Choroid plexus epithelial cell (primary cell): ENCODE measurements at places on chromosomes 2 and 18.
A peak's percentile ranks its signal among the peaks of the same experiment; 100 is the strongest.

DNA sequence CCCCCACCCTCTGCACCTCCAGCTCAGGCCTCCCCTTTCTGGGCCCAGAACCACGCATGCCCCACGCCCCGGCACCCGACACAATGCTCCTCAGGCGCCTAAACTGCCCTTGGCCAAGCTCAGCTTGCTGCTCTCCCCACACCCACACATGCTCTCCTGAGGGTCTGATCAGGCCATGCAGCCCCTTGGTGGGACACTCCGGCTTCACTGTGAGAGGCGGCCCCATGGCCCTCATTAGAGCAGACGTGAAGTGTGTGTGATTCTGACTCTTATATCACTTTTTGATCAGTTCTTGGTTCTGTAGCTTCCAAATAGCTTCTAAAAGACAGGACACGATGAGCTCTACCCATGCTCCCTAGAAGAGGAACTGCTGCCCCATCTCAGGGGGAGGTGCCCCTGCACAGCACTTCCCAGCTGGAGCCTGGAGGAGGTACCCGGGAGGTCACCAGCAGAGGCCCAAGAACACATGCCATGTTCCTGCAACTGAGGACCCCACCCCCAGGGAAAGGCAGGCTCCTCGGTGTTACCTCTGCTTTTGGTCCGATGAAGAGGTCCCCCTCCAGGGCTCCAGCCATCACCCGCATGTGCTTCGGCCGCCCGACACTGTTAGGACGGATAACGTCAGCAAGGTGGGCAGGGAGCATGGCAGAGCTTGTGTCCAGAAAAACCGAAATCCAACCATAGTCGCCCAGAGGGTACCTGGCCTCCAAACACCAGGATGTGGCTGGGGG is 3.6 kb downstream of the ACTR1B start:
- no peak for DNase-seq

DNA sequence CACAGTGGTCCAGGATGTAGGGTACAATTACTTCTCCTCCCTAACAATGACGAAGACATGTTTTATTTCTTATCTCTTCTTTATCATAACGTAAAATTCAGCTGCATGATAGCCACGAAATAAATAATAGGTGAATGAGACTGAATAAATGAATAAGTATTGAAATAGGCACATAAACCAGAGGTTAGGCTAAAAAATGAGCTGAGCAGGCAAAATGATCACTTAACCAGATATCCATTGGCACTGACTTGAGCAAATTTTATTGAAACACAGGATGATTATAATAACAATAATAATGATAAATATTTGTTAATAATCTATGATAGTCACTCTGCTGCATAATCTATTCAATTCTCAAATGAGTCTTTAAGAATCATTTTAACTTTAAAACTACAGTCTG is 506.9 kb upstream of the ZNF804A start:
- no peak for DNase-seq

- DNase-seq: no peak
Observed at GRCh38 chr18:69365658-69366057, 35.0 kb upstream of the DOK6 start.

- DNase-seq: peak; percentile 22
Observed at GRCh38 chr2:67514515-67514914, 117.4 kb downstream of the ETAA1 start.

DNA sequence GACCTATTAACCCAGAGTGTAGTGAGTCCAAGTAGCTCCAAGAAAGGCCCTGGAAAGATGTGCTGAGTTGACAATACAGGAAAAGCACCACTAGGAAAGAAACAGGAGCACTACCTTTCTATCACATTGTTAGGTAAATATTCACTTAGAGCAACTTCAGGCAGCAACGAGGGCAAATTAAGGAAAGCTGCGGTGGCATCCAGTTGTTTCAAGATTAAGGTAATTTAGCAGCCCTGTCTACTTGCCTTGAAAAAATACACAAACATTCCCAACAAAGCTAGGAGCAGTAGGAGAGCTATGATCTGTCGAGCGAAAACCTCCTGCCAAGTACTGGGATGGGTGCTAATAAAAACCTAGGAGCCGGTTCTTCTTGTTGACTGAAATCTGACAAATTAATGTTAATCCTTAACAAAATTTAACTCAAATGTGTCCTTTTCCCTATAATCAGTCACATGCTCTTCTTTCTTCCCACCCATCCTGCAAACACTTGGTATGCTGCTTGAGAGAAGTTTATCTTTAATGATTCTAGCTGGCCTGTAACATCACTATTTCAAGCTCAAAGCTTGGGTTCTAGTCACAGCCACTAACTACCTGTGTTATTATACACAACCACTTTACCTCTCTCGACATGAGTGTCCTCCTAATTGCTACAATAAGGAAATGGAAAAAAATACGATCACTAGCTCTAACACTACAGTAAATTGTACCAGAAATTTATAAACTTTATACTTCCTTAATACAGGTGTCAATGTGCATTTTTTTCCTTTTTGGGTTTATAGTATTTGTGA is 2.0 kb downstream of the ACAA2 start:
- no peak for DNase-seq

DNA sequence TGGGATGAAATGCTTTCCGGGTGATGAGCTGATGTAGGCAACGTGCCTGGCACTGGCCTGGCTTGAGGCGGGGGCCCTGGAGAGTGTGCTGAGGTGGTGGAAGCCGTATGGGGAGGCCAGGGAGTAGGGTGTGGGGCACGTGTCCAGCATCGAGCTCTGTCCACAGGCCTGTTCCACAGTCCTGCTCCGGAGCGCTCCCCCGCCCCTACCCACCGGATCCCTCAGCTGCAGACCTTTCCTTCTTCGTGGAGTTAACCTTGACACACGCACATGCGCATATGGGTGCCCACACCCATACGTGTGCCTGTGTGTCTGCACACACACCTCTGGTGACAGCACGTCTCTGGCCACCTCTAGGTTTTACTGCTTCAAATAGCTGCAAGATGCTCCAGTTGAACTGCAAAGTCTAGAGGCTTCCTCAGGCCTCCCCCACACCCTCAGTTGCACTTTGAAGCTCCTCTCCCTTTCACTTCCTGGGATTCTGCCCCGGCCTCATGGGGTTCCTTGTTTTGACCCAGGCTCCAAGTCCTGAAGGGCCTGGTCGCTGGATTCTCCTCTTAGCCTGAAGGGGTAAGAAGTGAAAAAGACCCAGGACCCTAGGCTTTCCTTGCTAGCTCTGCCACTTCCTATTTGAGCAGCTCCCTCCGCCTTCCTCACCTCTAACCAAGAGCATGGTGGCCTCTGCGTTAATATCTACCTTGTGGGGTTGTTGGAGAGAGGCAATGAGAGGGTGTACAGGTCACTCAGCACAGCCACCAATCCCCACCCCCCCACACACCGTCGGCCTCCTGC is 49.5 kb downstream of the INHBB start:
- DNase-seq: no peak

- DNase-seq: peak; percentile 93
Observed at GRCh38 chr2:238596571-238597551, 170.1 kb downstream of the ASB1 start.

DNA sequence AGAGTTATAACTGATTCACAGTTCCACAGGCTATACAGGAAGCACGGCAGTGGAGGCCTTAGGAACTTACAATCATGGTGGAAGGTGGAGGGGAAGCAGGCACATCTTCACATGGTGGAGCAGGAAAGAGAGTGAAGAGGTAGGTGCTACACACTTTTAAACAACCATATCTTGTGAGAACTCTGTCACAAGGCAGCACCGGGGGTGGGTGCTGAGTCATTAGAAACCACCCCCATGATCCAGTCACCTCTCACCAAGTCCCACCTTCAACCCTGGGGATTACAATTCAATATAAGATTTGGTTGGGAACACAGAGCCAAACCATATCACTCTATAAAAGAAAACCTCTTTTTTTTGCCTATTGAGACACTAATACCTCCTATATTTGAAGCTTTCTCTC is 1108.5 kb upstream of the CDH2 start:
- peak; percentile 3 for DNase-seq

- no peak for DNase-seq
Observed at GRCh38 chr2:237020090-237020489, 65.6 kb upstream of the COPS8 start.

GRCh38 chr18:43846299-43846698 is 569.0 kb upstream of the SYT4 start:
- no peak for DNase-seq

DNA sequence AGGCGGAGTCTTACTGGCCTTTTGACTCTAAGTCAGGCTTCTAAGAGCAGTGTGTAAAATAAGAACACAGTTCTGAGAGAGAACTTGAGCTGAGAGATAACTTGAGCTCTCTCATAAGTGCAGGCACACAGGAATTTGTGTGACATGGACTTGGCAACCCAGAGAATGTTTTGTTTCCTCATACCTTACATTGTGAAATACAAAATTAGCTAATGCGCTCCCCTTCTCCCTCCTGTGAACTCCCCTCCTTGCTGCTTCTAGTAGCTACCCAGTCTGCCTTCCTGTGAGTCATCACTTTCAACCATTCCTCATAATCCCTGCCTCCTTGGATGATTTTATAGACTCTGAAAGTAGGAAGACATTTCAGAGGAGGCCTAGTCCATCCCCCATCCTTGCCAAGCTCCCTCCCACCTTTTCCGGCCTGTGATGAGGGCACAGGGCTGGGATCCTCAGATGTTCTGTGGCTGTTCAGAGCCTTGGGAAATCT is 22.6 kb downstream of the FER1L5 start:
- DNase-seq: peak; percentile 100

DNA sequence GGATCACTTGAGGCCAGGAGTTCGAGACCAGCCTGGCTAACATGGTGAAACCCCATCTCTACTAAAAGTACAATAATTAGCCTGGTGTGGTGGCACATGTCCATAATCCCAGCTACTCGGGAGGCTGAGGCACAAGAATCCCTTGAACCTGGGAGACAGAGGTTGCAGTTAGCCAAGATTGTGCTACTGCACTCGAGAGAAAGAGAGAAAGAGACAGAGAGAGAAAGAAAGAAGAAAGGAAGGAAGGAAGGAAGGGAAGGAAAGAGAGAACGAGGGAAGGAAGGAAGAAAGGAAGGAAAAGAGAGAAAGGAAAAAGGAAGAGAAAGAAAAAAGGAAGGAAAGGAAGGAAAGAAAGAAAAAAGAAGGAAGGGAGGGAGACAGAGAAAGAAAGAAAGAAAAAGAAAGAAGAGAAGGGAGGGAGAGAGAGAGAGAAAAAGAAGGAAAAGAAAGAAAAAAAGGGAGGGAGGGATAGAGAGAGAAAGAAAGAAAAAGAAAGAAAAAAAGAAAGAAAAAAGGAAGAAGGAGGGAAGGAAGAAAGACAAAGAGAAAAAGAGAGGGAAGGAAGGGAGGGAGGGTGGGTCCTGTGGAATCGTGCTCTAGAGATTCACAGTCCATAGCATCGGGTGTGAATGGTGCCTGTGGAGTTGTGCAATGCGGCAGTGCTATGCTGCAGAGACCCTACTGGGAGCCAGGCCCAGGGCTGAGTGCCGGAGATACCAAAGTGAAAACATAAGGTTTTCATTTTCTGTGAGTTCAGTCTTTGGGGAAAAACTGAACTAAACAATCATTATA is 4.6 kb upstream of the SDC1 start:
- DNase-seq: peak; percentile 53

GRCh38 chr2:168667156-168667555 is 135.3 kb upstream of the NOSTRIN start:
- DNase-seq: no peak

GRCh38 chr2:32627441-32627813 is 423 bp upstream of the TTC27 start:
- peak; percentile 58 for DNase-seq

DNA sequence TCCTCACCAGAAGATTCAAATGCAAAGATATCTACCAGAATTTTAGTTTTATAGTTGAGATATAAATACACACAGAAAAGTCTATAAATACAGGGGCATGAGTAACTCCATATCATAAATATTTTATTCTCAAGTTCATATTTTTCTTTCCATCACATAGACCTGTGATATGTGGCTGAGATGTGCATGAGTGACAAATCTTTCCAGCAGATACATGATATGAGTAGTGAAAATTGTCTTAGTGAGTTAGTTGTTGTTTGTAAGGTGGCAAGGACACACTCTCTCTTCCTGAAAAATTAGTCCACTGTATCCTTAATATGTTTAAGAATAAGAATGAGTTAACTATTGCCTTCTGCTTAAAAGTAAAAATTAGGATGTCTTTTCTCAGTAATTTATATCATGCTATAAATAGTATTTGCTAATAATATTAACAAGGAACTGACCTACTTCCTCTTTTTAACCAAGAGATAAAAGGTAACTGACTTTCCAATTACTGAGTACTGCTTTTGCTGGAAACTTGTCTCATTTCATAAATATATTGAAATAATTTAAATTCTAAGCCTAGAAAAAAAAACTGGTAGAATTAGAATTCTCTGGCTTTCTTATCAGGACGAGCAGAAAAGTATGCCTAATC is 85.2 kb upstream of the SESTD1 start:
- no peak for DNase-seq

- no peak for DNase-seq
Observed at GRCh38 chr2:120261387-120262006, 8.8 kb downstream of the RALB start.

DNA sequence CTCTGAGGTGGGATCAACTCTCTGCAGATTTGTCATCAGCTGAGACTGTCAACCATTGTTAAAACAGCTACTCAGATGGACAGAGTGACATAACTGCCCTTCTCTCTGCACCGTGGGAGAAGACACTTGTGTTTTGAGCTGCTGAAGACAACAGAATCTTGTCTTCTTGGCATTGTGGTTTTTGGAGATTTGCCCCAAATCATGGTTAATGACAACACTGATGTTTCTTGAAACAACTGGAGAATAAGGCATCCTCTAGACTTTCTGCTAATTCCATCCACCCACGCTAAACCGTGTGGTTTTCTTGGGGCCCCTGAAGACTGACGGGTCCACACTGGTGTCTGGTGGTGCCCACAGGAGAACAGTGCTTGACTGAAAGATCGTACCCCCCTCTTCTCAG is 39.5 kb downstream of the SH3BP4 start:
- no peak for DNase-seq

DNA sequence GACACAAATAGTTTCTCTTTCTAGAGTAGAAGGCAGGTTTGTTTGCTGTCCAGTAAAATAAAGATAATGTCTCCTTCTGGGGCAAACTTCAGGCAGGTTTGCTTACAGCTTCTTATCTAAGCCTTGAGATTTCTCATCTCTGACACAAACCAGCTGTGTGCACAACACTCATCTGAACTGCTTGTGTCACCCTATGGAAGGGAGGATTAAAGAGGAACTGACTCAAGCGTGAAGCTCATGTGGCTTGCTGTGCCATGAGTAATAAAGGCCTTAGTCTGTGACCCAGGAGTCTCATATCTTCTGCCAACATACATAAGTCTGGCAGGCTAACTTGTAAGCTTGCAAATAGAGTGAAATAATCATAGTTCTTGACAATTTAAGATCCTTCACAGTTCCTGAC is 24.2 kb upstream of the CPO start:
- peak; percentile 93 for DNase-seq

DNA sequence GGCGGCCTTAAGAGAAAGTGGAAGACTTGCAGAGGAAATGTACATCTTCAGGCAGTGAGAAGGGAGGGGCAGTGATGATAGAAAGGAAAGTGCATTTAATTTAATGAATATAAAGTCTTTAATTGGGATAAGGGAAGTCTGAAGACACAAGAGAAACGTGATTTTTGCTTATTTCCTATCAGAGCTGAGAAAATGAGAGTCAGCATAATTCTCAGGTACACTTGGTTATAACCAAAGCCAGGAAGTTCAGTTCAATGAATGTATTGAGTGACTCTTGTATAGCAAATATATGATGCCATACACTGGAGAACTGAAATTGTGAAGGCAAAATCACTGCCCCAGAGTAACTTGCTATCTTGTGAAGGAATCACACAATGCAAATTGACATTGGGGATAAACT is 256.3 kb downstream of the LRRTM1 start:
- DNase-seq: no peak
